ENCODE measurements at places on chromosomes 12 and 14. TPM values are rescaled to one million over a fixed set of nuclear protein-coding genes. Genes with fewer than 3 reads are reported as not detected.

The DICER1 gene
- 92.0 TPM for total RNA-seq

The CD4 gene
- total RNA-seq, result 20.6 TPM

The HCAR3 gene
- total RNA-seq, result 3.5 TPM

The SERPINA9 gene
- not detected for total RNA-seq

The LRIG3 gene
- 54.2 TPM for total RNA-seq

The PNN gene
- total RNA-seq, result 71.9 TPM

The FAM161B gene
- 12.1 TPM for total RNA-seq

The RFLNA gene
- 28.1 TPM for total RNA-seq

The CELA1 gene
- total RNA-seq, result not detected

The FGF23 gene
- not detected for total RNA-seq

The GABARAPL1 gene
- total RNA-seq, result 167 TPM

The TEX52 gene
- total RNA-seq, result not detected

The TNFAIP2 gene
- 142 TPM for total RNA-seq

The GDF3 gene
- total RNA-seq, result 1.3 TPM

The DTX1 gene
- 10.1 TPM for total RNA-seq

The A2M gene
- 942 TPM for total RNA-seq

The C3AR1 gene
- total RNA-seq, result 21.8 TPM

The ANGEL1 gene
- total RNA-seq, result 35.7 TPM

The CCDC175 gene
- not detected for total RNA-seq

The ANKS1B gene
- 20.8 TPM for total RNA-seq

The B4GALNT1 gene
- total RNA-seq, result 16.6 TPM

The KCNC2 gene
- total RNA-seq, result not detected

Data from sciatic nerve (tissue), 2 donors.